Bone marrow (tissue), 2 donors: ENCODE measurements at places on chromosomes 3 and 15.

GRCh38 chr3:182902236-182902635, 78.1 kb downstream of the DCUN1D1 start:
- DNase-seq = no peak

- no peak for DNase-seq
Measured at GRCh38 chr3:16761571-16761970, 123.2 kb upstream of the PLCL2 start.

DNA sequence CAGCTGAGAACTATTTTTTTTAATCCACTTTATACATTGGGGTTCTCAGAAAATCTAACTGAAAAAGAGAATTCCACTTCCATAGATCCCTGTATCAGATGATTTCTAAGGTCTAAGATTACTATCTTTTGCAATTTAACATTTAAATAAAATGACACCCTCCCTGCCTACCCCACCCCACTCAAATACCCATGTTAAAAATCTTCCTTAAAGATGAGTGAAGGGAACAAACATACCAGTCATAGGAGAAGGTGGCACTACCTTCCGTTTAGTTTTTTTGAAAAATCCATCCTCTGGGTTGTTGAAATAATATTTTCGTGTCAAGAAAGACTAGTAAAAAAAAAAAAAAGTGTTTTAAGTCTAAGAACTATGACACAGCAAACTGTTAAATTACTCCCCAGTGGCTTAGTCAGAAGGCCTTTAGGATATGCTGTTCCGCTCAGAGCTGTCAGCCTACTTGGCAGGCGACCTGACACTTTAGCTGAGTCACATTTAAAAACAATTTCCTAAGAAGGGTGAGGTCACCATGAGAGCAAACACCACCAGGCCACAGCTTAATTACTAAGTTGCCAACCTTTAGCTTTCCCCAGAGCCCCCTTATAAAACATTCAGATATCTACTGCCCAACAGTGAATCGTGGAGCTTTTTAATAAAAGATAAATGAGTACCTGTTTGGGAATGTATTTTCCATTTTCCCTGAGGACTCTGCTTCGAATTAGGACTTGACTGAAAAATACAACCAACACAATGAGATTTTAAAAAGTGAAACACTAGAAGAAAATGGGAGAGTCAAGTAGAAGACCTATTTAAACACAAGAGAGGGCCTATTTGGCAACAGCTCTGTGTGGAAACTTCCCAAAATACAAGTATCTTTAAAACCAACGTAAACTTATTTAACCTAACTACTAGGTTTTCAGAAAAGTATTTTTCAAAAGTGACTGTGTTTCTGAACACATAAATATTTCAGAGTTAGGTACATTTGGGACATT, 9.6 kb downstream of the EMC3 start:
- DNase-seq = no peak

DNA sequence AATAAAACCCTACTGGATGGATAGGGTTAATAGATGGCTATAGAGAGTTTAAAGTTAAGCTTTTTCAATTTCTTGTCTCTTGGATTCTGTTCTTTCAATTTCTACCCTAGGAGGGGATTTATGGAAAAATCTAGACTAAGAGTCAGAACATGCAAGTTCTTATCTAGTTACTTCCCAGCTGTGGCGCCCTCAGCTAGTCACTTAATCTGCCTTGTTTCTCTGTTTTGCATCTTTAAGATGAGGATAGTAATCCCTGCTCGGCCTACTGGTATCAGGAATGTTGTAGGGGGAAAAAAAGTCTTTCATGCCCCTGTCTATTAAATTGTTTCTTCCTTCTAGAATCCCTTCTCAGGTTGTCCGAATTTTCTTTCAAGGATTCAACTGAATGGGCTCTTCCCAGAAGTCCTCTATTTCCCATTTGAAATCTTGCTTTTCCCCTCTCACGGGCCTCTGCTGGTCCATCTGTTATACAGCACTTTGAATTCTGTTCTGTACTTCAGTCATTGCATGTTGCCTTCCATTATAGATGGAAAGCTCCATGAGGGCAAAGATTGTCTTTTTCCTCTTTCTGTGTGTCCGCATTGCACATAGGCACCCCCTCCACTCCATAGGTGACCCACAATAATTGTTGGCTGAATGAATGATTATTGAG, 4.4 kb downstream of the KCTD6 start:
- no peak for DNase-seq

DNA sequence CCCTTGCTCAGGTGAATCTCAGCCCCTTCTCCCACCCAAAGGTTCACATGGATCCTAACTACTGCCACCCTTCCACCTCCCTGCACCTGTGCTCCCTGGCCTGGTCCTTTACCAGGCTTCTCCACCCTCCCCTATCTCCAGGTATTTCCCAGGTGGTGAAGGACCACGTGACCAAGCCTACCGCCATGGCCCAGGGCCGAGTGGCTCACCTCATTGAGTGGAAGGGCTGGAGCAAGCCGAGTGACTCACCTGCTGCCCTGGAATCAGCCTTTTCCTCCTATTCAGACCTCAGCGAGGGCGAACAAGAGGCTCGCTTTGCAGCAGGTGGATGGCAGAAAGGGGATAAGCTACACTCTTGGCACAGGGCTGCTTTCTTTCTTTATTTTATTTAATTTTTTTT, 4.5 kb downstream of the FAM131A start:
- no peak for DNase-seq

DNA sequence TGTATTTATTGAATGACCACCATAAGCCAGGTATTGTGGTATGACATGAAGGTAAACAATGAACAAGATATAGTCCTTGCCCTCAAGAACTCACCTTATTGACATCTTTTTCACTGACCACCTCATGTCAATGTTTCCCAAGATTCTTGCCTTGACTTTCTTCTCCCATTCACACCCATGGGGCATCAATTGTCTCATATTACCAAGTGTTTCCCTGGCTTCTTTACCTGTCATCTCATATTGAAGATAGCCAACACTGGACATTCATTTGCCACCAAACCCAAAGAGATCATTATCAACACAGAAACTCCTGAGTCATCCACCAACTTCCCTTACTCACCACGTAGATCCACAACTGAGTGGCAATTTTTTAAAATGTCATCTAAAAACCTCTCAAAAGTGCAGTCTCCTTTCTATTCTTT, 2.2 kb downstream of the EFHB start:
- peak; percentile 25 for DNase-seq

GRCh38 chr3:36166477-36166876, 213.8 kb upstream of the STAC start:
- DNase-seq = no peak

DNA sequence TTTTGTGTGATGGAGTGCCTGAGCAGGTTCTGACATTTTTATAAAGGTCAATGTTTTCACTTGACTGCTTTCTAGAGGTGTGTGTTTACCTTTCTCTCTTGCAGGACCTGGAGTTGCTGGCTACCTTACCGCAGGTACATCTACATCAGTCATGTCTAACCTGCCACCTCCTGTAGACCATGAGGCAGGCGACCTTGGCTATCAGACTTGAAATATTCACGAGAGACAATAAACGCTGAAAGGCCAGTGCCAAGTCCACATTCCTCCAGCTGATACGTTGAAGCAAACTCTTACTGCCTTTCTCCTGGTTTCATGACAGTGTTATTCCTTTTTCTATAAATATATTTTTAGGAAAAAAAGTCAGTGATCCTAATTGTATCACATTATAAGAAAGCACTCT, 59.0 kb upstream of the ACKR4 start:
- no peak for DNase-seq

DNA sequence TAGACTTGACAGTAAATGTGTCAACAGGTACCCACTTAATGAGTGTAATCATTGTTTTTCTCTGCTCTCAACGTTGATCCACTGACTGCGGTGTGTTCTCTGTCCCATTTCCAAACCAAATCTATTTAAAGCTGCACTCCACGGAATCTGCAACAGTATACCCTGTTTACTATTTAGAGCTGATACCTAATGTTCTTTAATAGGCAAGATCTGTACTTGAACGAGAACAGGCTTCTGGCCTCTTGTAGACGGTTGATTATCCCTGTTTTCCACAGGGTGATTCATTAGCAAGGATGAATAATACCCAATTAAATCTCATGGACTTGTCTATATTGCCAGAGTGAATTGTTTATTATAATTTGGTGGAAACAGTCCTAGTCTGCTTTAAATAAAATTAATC, 189.9 kb downstream of the LPP start:
- no peak for DNase-seq

DNA sequence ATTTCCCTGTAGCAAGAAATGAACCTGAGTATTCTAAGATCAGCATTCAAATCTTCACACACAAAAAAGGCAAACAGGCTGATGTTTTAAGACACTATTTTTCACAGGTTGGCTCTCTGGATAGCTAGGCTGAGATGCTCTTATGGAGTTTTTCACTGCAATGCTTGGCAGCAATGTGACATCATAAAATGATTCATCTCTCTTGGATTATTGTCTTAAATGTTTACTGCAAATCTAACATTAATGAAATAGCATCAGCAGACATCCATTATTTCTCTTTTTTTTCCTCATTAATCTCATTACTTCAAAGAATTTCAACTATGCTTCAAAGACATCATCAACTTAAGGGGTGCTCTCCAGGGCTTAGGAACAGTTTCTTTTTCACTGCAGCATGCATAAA, 23.6 kb upstream of the SSUH2 start:
- no peak for DNase-seq

DNA sequence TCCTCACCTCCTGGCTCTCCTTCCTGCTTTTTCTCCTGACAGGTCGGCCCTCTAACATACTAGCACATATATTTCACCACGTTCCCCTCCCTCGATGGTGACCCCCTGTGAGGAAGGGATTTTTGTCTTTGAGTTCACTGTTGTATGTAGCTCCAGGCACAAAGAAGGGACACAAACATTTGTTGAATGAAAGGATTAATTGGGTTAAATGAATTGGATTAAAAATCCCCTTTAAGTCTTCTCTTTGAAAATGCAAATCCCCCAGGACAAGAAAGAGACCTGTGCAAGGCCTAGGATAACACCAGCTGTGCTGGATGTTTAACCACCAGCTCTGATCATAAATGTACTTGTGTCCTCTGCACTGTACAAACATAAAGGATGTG, 3.3 kb downstream of the CALML4 start:
- DNase-seq = no peak

GRCh38 chr3:13236557-13237173, 163.4 kb upstream of the IQSEC1 start:
- DNase-seq = no peak

GRCh38 chr3:96705895-96706294, 108.5 kb upstream of the EPHA6 start:
- DNase-seq = no peak

DNA sequence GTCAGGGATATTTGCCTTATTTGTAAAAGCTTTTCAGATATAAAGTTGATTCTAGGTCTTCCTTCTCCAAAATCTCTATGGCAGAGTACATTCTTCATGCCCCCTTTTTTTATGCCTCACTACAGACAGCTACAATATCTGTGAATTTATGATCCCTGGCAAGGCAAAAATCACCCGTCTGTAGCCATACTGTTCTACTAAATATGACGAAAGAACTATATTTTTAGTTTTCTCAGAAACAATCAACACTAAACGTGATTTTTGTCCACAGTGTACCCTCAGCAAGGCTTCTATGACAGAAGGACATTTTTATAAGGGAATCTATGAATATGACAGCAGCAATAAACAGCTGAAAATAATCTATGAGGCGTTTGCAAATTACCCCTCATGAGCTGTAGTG, 12.7 kb downstream of the LRTM1 start:
- no peak for DNase-seq

DNA sequence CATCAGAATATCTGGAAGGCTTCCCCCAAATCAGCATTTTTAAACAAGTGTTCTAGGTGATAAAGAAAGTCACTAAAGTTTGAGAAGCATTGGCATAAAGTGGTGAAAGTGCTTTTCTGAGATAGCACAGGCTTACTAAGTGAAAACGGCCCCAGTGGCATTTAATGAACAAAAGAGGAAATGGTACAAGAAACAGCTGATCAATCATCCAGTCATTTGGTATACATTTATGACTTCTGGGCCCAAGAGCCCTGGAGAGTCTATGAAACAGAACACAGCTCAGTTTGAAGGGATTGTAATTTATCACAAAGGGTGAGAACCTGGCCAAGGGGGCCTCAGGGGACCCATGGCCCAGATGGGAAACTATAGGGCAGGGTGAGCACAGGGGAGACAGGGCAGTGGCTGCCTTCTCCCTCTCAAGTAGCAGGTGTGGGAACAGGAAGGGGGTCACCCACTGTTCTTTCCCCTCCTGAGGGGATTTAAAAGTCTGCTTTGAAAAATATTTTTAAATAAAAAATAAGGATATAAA, 265.5 kb upstream of the ROPN1 start:
- DNase-seq = no peak

GRCh38 chr15:92012368-92012629, 158.8 kb downstream of the SLCO3A1 start:
- no peak for DNase-seq

DNA sequence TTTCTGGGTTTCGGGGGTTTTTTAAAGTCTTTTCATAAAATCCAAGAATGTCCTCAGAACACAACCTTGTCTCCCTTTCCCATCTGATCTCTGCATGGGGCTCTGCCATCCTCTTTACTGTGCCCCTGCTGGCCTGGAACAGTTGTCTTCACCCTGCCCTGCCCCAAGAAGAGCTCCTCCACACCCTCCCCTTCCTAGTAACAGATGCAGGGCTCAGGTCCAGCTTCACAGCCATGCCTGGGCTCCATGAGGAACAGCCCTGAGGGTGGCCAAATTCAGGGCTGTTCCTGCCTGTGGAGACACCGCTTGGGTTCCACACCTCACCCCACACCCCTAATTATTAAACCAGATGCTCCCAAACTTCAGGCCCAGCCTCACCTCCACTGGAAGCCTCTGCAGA, 12.9 kb upstream of the ULK3 start:
- DNase-seq = no peak
